ENCODE measurements at places on chromosomes 11 and 22.

DNA sequence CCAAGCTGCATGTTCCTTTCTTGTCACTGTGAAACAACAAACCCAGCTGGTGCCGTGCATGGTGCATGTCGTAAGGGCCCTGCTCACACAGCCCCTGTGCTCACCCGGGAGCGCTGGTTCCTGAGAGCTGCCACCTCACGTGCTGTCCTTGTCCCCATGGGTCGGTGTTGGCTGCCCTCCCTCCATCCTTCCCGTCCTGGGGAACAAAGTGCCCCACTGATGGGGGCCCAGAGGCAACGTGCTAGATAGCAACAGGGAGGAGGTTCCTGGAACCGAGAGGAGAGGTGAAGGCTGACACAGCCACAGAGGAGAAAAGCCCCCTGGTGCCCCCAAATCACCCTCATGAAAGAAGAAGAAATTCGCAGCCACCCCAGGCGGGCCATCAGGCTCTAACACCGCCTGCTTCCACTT lies 56.6 kb upstream of the SLC22A12 start:
- no peak for DNase-seq

DNA sequence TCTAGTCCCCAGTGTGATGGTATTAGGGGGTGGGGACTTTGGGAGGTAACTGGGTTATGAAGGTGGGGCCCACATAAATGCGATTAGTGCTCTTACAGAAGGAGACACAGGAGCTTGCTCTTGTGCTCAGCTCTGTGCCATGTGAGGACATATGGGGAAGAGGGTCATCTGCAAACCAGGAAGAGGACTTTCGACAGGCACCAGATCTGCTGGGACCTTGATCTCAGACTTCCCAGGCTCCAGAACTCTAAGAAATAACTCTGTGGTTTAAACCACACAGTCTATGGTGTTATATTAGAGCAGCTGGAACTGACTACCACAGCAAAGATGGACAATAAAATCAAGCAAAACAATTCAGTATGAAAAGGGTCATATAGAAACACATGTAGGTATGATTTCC lies 26.7 kb downstream of the NNMT start:
- no peak for DNase-seq

GRCh38 chr11:88360141-88360540 lies 22.6 kb upstream of the CTSC start:
- DNase-seq = no peak

- no peak for DNase-seq
Observed at GRCh38 chr11:18397921-18398320, 3.6 kb downstream of the LDHA start.

DNA sequence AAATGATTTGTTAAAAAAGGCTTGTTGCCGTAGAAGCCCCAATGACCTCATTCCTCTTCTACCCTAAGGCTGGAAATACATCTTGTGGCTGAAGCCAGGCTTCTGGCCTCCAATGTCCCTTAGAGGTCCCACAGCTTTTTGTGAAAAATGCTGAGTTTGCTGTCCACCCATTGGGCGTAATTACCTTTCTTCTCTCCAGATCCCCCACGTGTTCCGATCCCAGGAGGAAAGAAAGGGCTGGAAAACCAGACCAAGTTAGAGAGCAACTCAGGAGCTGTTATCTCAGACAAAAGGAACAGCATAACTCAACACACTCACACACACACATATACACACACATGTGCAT lies 154.2 kb downstream of the MIAT start:
- DNase-seq = no peak

DNA sequence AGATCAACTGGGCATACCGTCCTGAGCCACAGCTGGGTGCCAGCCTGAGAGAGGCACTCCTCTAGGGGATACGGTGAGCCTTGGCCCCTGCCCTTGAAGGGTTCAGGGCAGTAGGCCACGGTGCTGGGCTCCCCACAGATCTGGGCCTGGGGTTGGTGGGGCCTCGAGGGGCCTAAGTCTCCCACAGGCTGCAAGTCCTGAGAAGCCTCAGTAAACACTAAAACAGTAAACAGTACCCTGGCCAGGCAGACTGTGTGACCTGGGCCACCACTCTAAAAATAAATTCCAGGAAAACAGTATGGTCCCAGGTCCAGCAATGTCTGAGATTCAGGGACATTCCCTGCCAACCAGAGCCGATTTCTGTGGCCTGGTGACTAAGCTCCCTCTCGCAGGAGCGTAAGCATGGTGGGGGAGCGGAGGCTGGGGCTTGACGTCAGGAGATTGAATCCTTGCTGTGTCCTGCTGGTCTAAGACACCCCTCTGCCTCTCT lies 2.3 kb upstream of the RHOD start:
- no peak for DNase-seq

DNA sequence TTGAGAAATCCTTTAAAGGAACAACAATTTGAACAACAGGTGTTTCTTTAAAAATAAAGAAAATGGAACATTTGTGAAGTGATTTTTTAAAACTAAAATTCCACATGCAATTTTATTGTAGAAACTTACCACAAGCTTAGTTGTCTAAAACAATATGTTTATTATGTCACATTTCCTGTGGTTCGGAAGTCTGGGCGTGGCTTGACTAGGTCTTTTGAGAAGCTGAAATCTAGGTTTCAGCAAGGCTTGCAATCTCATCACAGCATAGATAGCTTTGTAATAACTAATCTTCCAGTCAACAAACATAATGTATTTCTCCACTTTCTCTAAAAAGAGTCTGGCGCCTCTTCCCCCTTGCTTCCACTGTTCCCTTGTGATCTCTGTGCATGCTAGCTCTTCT lies 27.0 kb downstream of the MS4A6A start:
- DNase-seq = no peak

DNA sequence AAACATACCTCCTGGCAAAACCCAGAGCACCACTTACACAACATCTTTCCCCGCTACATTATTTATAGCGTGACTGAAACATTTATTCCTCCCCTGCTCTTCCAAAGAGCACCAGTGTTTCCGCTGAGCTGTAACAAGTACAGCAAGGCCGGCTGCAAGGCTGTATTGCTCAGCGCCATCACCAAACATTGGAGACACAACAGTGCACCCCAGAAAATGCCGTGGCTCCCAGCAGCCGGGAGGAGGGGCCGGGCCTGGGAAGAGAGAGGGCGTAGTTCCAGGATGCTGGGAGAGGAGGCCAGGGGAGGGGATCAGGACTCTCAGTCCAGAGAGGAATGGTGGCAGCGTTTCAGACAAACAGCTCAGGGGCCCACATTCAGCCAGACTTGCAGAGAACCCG lies 133.2 kb downstream of the DSCAML1 start:
- no peak for DNase-seq

- no peak for DNase-seq
Observed at GRCh38 chr11:88231894-88232482, 56.7 kb upstream of the RAB38 start.

DNA sequence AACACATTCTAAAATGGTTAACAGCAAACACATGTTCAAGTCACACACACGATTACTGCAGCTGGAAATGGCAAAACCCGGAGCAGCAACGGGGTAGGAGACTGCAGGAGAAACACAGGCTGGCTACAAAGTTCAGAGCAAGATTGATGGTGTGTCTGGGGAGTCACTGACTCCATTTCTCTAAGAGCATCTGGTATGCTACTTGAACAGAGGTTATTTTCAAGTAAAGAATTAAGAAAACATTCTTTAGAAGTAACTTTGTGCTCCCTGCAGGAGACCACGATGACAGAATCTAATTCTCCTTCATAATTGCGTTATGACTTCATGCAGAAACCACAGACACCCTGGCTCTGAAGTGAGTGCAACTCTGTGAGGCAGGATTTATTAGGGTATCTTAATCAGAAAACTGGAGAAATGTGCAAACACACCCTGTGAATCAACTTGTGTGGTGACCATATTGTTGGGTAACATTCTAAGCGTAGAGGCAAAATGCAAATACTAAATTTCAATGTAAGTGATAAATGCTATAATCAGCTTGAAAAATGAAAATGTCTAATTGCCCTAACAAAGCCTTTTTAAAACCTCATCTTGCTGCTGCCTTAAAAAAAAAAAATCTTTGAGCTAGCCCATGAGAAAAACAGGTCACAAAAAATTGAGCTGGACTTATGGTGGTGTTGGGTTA lies 303.0 kb downstream of the CADM1 start:
- DNase-seq = no peak
